ENCODE measurements at places on chromosomes 16 and 17.

- no peak for DNase-seq
Observed at GRCh38 chr17:37207103-37207502, 168.7 kb upstream of the C17orf78 start.

DNA sequence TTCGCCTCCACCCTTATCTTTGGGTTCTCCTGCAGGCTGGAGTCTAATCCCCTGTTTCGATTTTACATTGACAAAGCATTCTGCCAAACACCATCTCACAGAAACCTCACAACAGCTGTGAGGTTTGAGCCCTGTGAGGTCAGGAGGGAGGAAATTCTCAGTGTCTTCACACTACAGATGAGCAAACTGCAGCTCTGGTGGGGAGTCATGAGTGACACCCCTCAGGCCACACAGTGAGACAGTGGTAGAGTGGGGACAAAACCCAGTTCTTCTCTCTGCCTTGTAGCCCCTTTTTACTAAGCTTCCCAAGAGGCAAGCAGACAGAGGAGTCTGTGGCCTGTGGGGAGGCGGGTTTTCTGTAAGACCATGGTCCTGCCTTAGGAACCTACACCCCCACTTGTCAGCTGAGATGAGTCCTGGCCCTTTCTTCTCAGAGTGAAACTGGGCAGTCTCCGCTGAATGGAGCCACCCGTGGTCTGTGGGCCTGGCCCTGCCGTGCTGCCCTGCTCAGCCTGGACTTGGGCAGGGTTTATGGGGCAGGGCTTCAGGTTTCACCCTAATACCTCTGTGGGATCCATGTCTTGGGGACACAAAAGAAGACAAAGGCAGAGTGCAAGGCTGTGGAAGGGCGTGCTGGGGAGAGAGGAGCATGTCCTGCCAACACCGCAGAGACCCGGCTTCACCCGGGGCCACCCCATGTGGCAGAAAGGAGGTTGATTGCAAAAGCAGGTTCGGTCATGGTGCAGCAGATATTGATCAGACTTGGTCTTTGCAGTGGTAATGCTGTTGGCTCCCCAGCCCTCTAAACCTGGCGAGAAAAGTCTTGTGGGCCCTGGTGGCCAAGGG lies 59.0 kb downstream of the ABR start:
- no peak for DNase-seq

- no peak for DNase-seq
Observed at GRCh38 chr17:75832652-75833400, 11.4 kb downstream of the UNC13D start.

DNA sequence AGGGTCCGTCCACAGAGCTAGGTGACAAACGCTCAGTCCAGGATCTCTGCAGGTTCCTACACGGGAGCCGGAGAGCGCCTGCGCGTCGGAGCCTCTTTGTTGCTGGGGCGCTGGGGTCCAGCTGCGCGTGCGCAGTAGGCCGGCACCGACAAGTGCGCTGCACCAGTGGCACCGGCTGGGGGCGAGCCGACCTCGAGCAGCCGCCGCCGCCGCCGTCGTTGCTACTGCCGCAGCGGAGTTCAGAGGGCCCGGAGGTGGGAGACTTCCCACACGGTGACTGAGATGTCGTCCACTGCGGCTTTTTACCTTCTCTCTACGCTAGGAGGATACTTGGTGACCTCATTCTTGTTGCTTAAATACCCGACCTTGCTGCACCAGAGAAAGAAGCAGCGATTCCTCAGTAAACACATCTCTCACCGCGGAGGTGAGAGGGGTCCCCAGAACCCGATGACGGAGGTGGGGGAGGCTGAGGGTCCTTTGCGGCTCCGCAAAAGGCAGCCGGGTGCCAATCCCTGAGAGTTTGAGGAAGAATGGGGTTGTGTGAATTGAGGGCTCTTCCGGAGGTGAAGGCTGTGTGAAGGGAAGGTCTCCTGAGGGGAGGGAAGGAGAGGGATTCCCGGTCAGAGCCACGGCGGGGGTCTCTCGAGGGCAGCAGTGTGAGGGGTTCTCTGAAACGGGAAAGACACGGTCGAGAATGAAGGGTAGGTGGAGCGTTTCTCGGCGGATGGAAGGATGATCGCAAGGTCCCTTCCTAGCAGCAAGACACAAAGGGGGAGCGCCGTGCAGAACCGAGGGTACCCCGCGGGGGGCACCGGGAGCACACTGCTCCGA lies at the start of gene GDPD1:
GDPD1 (plus strand) TSS at position 184 of the 831 bp plus-strand sequence; CDS start at position 283, 99 bp downstream.
- DNase-seq = peak; percentile 93

- no peak for DNase-seq
Observed at GRCh38 chr17:11737313-11737679, 139.0 kb downstream of the DNAH9 start.

DNA sequence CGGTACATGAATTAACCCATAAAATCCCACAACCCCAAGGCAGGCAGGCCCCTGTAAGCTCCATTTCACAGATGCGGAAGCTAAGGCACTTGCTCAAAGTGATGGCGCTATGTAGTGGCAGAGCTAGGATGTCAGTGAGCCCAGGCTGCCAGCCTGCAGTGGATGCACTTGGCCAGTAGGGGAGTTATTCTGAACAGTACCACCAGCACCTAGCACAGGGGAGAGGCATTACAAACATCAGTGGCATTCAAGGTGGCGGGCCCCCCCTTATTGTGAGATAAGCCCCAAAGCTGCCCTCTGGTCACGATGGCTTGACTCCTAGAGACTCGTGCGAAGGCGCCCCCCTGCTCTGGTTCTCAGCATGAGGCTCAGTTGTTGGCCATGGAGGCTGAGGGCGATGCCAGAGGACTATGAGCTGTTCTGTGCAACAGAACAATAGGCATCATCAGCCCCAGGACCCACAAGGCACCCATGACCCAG lies 33.8 kb downstream of the GTF3C1 start:
- peak; percentile 4 for DNase-seq

DNA sequence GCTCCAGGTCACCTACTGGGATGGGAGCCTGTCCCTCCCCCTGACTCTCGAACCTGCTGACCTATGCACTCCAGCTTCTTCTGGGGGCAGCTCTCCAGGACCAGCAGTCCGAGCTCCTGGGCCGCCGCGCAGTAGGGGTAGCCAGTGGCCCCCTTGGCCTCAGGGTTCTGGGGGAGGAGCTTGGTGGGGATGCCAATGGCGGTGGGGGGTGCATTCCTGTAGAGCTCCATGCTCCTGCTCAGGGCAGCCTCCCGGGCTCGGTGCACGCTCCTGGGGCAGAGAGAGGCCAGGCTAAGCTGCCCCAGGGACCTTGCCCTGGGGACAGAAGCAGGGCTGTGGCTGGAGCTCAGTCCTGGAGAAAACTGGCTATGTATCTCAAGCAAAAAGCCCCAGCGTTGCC lies 7.7 kb upstream of the SPATA2L start:
- DNase-seq = no peak

DNA sequence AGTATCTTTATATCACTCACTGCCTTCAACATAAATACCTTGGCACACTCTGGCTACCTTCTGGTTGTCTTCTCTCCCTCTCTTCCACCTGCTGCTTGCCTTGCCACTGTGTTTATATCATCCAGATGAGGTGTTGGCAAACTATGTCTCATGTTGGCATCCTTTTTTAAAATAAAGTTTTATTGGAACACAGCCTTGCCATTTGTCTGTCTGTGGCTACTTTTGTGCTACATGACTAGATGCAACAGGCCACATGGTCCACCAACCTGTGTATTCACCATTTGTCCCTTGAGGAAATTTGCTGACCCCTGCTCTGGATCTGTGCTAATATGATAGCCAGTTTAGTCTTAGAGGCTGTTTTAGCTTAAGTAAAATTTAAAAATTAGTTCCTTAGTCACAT lies 36.8 kb downstream of the NSRP1 start:
- DNase-seq = no peak

DNA sequence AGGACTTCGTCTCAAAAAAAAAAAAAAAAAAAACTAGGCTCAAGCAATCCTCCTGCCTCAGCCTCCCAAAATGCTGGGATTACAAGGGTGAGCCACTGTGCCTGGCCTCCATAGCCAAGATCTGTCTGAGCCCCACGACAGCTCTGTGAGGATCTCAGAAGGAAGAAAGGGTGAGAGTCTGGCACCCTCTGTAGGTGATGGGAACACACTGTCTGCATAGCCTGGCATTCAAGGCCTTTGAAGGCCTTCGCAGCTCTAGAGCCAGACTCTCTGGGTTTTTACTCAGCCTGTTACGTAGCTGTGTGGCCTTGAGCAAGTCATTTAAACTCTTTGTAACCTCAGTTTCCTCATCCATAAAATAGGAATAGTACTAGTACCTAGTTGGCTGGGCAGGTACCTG lies 6.3 kb upstream of the XPO6 start:
- peak; percentile 32 for DNase-seq
